ENCODE measurements at places on chromosomes 2 and 18. TPM values are rescaled to one million over a fixed set of nuclear protein-coding genes. Genes with fewer than 3 reads are reported as not detected.

Gene CNGA3
- 0.54 TPM for total RNA-seq

Gene IL36G
- not detected for total RNA-seq

Gene DAPL1
- total RNA-seq: 43.9 TPM

Gene KIAA2012
- not detected for total RNA-seq

- no peak for DNase-seq
Observed at GRCh38 chr2:146701183-146701582, 1143.6 kb upstream of the ACVR2A start.

GRCh38 chr2:25295621-25296020, 46.1 kb downstream of the DNMT3A start:
- no peak for DNase-seq

- no peak for DNase-seq
Observed at GRCh38 chr2:64405581-64406406, 48.2 kb upstream of the LGALSL start.
